DND-41 (cell line): ENCODE measurements at places on chromosomes 16 and 17.
A peak's percentile ranks its signal among the peaks of the same experiment; 100 is the strongest.

DNA sequence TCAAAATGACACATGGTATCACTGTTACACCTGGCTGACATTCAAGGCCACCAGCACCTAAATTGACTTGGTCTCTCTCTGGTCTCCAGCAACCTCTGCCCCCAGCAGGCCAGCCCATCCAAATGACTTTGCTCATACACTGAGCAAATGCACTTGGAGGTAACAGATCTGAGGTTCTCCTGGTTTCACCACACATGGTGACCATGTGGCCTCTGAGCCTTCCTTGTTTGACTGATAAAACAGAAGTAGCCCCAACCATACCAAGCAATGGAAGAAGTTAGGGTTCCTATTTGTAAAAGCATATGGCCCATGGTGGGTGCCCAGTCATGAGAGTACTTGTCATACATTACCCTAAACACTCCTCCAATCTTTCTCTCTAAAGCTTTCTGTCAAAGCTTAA lies 181.7 kb downstream of the MRTFB start:
- no peak for DNase-seq
- H3K36me3 ChIP-seq = peaks cover 52% of the 10 kb centered on the region
- no peak overlapping the region for H3K27ac ChIP-seq
- H3K4me3 ChIP-seq = no peak overlapping the region
- H3K27me3 ChIP-seq = no peaks in the 10 kb centered on the region

- DNase-seq = no peak
- H3K27ac ChIP-seq = peak overlapping the region; percentile 30; the same call in 1 of the 2 replicates
- H3K36me3 ChIP-seq = peaks cover 21% of the 10 kb centered on the region; the same call in 1 of the 2 replicates
- no peaks in the 10 kb centered on the region for H3K27me3 ChIP-seq
- H3K4me3 ChIP-seq = peak overlapping the region; percentile 38; the same call in 1 of the 2 replicates
Observed at GRCh38 chr17:75402026-75402425, 3.5 kb downstream of the GRB2 start.

- H3K27me3 ChIP-seq = peaks cover 5% of the 10 kb centered on the region
- peak overlapping the region; percentile 60 for H3K4me3 ChIP-seq
- peak overlapping the region; percentile 61 for H3K27ac ChIP-seq
- peaks cover 33% of the 10 kb centered on the region for H3K4me1 ChIP-seq
- DNase-seq = peak; percentile 80
Observed at GRCh38 chr17:79777120-79777893, 641 bp upstream of the CBX2 start.

GRCh38 chr17:21345236-21345635 lies 30.9 kb upstream of the KCNJ12 start:
- DNase-seq = no peak
- H3K27ac ChIP-seq = no peak overlapping the region
- no peak overlapping the region for H3K4me3 ChIP-seq
